ENCODE measurements at places on chromosomes 11 and 22. TPM values are rescaled to one million over a fixed set of nuclear protein-coding genes. Genes with fewer than 3 reads are reported as not detected.

Gene OR8D4
- not detected for total RNA-seq

Gene CBLIF
- total RNA-seq = not detected

Gene PDE3B
- total RNA-seq = 135 TPM

Gene SH3BP1
- total RNA-seq = 146 TPM

Gene CARNS1
- total RNA-seq = 1.1 TPM

Gene TMEM191B
- total RNA-seq = 0.43 TPM
